Stimulated activated CD4-positive, alpha-beta T cell treated with anti-CD3 and anti-CD28 coated beads, Interleukin-1b, Interleukin-23, amount 100 ng/mL, for 1 hour (primary cell): ENCODE measurements at places on chromosomes 13 and 19.

DNA sequence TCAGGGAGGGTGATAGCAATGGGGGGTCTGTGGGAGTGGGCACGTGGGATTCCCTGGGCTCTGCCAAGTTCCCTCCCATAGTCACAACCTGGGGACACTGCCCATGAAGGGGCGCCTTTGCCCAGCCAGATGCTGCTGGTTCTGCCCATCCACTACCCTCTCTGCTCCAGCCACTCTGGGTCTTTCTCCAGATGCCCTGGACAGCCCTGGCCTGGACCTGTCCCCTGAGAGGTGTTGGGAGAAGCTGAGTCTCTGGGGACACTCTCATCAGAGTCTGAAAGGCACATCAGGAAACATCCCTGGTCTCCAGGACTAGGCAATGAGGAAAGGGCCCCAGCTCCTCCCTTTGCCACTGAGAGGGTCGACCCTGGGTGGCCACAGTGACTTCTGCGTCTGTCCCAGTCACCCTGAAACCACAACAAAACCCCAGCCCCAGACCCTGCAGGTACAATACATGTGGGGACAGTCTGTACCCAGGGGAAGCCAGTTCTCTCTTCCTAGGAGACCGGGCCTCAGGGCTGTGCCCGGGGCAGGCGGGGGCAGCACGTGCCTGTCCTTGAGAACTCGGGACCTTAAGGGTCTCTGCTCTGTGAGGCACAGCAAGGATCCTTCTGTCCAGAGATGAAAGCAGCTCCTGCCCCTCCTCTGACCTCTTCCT, 9.3 kb upstream of the CEACAM7 start:
- DNase-seq = no peak

GRCh38 chr13:46712524-46712923, 84.4 kb downstream of the ESD start:
- no peak for DNase-seq

DNA sequence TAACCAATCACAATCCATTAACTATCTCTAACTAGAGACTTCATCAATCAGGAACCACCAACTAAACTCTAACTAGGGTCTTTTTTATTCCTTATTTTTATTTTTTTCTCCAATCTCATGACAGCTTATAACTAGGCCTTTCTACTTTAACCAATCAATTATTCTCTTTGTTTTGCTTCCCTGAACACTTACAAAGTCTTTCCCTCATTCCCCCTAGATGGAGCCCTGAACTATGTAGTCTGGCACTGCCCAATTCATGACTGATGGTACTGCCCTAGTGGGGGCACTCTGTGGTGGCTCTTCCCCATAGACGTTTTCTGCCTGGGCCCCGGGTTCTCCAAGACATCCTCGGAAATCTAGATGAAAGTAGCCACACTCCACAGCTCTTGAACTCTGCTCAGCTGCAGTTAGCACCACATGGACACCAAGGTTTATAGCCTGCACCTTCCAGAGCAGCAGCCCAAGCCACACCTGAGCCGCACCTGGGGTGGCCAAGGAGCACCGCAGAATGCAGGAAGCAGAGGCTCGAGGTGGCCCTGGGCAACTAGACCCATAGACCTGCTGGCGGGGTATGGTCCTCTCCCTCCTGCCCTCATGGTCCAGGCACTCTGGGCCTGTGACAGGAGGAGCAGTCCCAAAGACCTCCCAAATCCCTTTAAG, 6.6 kb downstream of the ATP7B start:
- no peak for DNase-seq

- no peak for DNase-seq
Observed at GRCh38 chr19:4536798-4537197, 1.8 kb upstream of the PLIN5 start.
